Lower lobe of right lung (tissue), 2 donors: ENCODE measurements at places on chromosomes 7 and 10. TPM values are rescaled to one million over a fixed set of nuclear protein-coding genes. Genes with fewer than 3 reads are reported as not detected.

Gene HOXA9
- total RNA-seq = 1.7 TPM

- DNase-seq = no peak
Observed at GRCh38 chr10:26485150-26485941, 47.2 kb downstream of the APBB1IP start.

Gene LRRTM3
- not detected for total RNA-seq

- no peak for DNase-seq
Observed at GRCh38 chr7:46461334-46461777, 540.3 kb upstream of the IGFBP3 start.

Gene SUGCT
- 1.7 TPM for total RNA-seq

Gene AGBL3
- 6.1 TPM for total RNA-seq
